ENCODE measurements at places on chromosomes 12 and 14.

GRCh38 chr12:68166317-68166831 is 6.8 kb upstream of the IFNG start:
- no peak for DNase-seq

DNA sequence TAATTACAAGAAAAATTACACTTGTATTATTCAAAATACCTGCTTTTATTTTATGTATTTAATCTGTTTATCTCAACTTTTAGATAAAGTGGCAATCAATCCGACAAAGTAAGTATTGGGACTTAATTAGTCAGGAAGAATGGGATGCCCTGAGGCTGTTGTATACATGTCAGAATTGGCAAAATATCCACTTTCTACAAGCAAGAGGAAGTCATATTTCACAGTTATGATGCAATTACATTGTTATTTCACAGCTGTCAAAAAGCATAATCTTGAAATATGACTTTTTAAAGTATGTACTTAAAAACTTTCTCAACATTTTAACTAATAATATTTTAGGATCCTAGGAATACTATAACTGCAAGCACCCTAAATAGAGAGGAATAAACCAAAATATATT is 357.1 kb upstream of the MGAT4C start:
- no peak for DNase-seq

- DNase-seq: no peak
Measured at GRCh38 chr12:12019881-12020280, 50.9 kb upstream of the BCL2L14 start.

DNA sequence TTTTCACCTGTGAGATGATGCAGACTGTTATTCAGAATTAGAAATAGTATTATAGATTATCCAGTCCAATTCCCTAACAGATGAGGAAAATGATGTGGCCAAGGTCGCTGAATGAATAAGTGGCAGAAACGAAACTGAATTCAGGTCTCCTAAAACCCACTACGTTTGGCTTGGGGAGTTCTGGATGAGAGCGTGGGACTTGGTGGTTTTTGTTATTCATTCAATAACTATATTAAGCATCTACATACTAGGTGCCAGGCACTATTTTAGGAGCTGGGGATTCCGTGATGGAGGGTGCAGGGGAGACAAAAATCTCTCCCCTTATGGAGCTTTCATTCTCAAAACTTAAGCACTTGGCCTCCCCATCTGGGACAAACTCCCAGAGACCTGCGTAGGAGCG is 813 bp upstream of the CCDC184 start:
- DNase-seq: no peak

DNA sequence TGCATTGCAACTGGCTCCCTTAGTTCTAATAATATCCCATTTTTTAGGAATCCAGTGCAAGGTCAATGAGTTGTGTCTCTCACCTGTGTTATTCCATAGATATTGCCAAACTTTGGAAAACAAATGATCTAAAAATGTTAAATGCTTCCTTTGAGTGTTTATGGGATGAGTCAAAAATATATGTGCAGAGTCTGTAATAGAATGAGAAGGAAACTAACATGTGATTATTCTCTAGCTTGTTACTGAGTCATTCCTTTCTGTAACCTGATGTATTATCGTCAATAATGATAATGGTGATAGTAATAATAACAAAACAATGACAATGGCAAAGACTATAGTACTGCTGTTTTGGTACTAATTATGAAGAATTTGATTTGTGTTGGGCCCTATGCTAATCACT is 11.5 kb downstream of the ACSS3 start:
- DNase-seq: no peak
